ENCODE measurements at places on chromosomes 4 and X. TPM values are rescaled to one million over a fixed set of nuclear protein-coding genes. Genes with fewer than 3 reads are reported as not detected.

Gene CENPU
- 8.5 TPM for total RNA-seq

Gene GPC3
- not detected for total RNA-seq

Gene TEX13C
- total RNA-seq, result not detected

Gene USP53
- 43.3 TPM for total RNA-seq

Gene SRPX
- 75.7 TPM for total RNA-seq
